ENCODE measurements at places on chromosomes 7 and 10. TPM values are rescaled to one million over a fixed set of nuclear protein-coding genes. Genes with fewer than 3 reads are reported as not detected.

DNA sequence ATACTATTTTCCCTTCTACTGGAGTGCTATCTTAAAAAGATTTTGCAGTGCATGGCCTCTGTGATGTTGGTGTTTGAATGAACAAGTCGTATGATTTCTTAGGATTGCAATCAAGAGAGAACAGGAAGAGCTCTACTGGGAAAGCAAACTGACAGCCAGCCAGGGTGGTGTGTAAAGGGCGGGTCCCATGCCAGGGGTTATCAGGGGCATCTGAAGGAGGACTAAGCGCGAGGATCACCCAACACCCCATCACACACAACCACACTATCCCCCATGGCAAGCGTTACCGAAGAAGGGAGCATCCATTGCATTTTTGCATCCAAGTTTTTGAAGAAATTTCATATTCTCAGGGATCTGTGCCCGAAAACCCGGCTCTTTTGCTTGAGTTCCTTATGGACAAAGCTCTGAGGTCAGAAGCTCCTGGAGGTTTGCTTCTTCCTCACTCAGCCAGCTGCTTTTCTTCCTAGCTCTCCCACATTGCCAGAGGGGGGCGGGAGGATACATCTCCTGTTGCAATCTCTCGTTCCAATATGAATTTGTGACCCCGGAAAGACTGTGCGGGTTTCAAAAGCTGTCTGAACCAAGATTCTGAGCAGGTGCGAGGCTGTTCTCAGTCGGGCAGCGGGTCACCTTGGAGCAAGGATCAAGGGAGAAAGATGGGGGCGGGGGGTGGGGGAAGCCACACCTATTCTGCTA, 5.2 kb downstream of the NEUROD6 start:
- no peak for DNase-seq

DNA sequence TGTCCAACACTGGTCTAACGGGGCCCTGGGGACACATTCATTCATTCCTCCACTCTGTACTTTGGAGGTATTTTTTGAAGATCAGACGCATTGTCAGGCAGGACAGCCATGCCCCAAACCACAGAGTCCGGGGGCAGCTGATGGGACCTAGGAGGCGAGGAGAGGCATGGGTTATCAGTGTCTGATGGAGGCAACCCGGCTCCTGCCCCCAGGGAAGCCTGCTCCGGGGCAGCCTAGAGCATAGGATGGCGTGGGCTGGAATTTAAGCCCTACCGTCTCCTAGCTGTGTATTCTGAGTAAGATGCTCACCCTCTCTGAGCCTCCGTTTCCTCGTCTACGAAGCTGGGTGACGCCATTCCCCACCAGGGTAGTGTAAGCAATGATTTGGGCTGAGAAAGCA, 55.4 kb upstream of the ELN start:
- peak; percentile 25 for DNase-seq

DNA sequence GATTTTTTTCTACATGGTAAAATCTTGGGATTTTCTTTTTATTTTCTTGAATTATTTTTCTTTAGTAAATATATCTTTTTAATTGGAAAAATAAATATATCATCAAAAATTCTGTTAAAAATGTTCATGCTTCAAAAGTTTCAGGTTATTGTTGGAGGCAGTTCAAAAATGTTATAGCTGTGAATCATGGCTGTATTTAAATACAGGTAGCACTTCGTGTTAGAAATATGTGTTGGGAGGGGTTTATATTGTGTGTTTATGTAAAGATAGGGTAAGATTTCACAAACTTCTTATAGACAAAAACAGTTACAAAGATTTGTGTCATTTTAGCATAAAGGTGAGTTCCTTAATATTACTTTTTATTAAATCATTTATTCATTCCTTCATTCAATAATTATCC, 60.4 kb downstream of the HDAC9 start:
- no peak for DNase-seq

DNA sequence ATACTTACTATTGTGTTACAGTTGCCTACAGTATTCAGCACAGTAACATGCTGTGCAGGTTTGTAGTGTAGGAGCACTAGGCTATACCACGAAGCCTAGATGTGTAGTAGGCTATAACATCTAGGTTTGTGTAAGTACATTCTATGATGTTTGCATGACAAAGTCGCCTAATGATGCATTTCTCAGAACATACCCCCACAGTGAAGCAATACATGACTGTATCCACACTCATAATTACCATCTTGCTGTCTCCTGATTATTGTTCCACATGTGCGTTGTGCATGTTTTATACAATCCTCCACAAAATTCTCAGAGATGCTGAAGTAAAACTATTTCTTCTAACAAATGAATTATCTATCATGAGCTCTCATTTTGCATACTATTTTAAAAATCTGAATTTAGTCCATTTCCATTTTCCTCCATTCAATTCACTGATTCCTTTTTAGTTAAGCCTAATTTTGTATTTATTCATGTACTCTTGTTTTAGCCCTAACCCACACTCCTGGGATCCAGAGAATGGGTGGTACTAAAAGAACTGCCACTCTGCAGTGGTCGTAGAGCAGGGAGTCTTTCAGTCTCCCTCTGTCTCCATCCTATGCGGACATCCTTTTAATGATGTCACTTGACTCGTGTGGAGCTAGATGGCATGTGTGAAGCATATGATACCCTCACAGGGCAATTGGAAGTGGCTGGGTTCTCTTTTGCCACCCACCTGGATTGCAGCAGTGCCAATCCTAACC, 67.6 kb upstream of the CAV2 start:
- no peak for DNase-seq

DNA sequence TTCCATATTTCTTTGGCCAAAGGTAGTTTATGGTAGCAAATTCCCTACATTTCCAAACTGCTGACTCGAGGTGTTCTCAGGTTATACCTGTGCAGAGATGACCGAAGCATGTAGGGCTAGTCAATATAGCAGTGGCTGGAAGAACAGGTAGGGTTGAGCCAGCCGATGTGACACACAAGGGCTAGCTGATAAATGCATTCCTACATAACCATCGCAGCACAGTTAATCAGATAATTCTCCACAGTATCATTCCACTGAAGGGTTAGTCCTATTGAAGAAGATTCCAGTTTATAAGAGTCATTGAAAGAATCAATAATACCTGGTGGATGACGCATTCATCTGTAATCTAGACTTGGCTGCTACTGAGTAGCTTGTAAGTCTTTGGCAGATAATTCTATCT, 220.0 kb downstream of the KIF20B start:
- no peak for DNase-seq

DNA sequence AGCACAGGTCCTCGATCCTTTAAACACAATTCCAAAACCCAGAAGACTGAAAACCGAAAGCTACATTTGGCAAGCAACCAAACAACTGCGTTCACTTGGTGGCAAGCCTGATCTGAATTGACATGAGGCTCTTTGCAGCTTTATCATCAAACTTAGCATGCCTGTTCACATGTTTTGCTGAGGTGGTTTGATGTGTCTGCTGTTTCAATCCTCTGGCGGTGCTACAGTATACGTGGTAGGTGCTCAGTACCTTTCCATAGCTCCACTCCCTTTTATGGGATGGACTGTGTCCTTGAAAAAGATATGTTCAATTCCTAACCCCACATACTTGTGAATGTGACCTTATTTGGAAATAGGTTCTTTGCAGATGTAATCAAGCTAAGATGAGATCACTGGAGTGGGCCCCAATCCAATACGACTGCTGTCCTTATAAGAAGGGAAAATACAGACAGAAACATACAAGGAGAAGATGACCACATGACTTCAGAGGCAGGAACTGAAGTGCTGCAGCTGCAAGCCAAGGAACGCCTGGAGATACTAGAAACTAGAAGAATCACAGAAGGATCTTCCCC, 33.4 kb downstream of the CCDC6 start:
- peak; percentile 73 for DNase-seq

DNA sequence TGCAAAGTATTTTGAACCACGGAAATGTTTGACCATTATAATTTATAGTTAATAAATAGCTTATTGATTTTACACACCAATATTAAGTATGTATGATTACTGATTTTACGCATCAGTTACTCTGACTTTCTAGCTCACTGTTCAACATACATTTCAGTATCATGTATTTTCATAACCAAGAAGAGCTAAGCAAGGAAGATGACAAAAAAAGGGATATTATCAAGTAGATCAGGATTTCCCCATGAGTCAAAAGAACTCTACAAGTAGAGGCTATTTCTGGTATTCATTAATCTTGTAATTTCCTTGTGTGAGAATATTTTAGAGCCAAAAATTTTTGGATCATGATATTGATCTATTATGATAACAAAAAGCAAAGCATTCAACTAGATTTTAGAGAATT, 131.6 kb downstream of the AGMO start:
- no peak for DNase-seq

GRCh38 chr7:20312562-20312961, 18.1 kb upstream of the ITGB8 start:
- no peak for DNase-seq

GRCh38 chr7:100895956-100896731, 456 bp upstream of the ACHE start:
- DNase-seq: no peak

GRCh38 chr7:15087771-15088170, 185.2 kb upstream of the DGKB start:
- DNase-seq: no peak

- no peak for DNase-seq
Measured at GRCh38 chr7:96016056-96016586, 243.8 kb downstream of the DYNC1I1 start.

- no peak for DNase-seq
Measured at GRCh38 chr7:94295850-94296249, 98.8 kb upstream of the COL1A2 start.

DNA sequence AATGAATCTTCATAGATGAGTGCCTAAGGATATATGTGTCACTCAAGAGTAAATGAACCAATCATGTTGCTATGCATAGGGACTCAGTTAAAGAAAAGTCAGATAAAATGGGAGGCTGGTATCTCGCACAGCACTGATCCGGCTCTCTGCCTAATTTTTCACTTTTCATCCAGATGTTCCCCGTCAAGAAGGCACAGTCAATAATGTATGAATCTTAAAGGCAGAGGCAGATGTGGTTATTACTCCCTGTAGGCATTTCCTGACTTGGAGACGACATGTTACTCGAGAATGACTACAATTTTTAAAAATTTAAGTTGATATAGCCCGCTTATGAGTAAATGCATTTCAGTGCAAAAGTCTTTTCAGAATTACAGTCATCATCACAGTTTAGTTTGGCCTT, 113.6 kb downstream of the TBXAS1 start:
- no peak for DNase-seq

GRCh38 chr10:95415621-95416031, 124.8 kb upstream of the PDLIM1 start:
- DNase-seq: no peak

DNA sequence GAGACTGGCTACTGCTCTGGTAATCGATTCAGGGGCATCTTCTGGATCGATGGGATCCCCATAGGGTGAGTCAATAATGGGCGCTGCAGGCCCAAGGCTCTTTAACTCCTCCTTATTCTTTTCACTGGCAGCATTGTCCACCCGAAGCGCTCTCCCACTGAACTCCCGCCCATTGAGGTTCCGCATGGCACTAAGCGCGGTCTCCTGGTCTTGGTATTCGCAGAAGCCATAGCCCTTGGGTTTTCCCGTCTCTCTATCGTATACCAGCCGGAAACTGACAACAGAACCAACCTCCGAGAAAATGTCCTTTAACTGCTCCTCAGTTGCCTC, 285 bp downstream of the CSTF2T start:
- no peak for DNase-seq

GRCh38 chr7:4610768-4611467, 71.2 kb upstream of the FOXK1 start:
- no peak for DNase-seq

GRCh38 chr10:66307826-66308225, 618.0 kb upstream of the LRRTM3 start:
- no peak for DNase-seq

- DNase-seq: no peak
Measured at GRCh38 chr10:1754506-1755153, 17.3 kb upstream of the ADARB2 start.

GRCh38 chr7:132443761-132444520, 132.3 kb downstream of the PLXNA4 start:
- no peak for DNase-seq

DNA sequence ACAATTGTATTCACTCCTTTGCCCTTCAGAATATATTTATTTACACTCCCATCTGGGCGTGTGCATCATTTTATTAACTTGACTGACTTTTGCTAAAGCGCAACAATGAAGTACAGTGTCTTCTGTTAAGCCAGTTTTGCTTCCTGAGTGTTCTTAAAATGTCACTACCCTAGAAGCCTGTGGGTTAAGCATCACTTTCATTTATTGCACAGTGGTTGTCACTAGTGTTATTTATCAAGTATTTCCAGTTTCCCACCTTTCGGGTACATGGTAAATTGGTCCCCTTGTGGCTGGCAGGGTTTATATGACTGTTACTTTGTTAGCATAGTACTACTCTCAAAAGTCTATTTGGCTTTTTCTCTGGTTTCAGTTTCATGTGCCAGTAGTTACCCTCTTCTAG, 3.3 kb downstream of the HILPDA start:
- no peak for DNase-seq

DNA sequence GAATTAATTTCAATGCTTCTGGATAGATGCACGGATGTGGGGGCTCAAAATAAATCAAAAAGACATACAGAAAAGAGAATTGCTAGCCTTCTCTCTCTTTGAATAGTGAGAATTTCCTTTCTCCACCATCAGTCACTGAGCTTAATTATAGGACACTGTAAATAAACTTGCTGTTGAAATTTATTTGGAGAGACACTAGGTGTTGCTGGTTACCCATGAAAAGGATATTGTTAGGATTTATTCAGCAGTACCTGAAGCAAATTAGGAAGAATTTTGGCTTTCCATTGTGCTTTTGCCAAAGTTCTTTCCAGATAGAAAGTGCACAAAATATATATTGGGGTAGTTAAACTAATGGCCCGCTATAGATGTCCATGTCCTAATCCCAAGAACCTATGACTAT, 27.6 kb downstream of the GCC1 start:
- no peak for DNase-seq

GRCh38 chr7:119421657-119422056, 851.3 kb upstream of the KCND2 start:
- DNase-seq: no peak

NACAD gene
- 1.5 TPM for total RNA-seq

C10orf143 gene
- not detected for total RNA-seq

STEAP4 gene
- total RNA-seq: not detected

C7orf33 gene
- not detected for total RNA-seq

ATRNL1 gene
- 36.2 TPM for total RNA-seq

GIMAP2 gene
- total RNA-seq: not detected

Data from SJSA1 (cell line).